ENCODE measurements at places on chromosomes 12 and 14.

GRCh38 chr12:67358781-67359338 is 89.7 kb downstream of the CAND1 start:
- DNase-seq, result no peak

DNA sequence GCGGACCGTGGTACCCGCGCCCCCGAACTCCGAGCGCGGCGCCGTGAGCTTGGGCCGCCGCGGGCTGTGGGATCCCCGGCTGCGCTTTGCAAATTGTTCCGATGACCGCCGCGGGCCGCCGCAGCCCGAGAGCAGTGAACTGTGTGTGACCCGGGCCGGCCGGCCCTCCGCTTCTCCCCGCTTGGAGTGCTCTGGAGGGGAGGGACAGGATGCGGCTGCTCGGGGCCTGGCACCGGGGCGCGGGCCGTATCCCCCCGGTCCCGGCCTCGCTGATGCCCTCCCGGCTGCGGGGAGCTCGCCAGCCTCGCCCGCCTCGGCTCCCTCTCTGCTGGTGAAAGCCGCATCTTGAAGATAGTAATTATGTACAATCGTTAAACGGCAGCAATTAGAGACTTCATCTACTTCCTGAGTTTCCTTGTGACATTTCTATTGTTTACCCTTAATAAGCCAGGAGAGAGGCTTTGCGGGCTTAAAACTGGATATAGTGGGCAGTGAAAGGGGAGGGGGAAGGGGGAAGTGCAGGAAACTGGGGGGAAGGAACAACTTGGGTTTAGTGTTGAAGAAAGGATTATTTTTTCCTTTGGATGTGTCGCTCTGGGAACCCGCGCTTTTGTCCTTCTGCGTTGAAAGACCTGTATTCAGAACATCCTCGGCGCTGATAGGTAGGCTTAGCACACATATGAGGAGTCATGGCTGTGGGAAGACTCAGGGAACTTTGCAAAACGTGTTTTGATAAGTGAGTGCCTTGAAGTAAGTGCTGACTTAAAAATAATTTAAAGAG is 1.2 kb downstream of the PELI2 start:
- DNase-seq, result peak; percentile 38

- no peak for DNase-seq
Measured at GRCh38 chr12:31312431-31312830, 13.5 kb downstream of the SINHCAF start.

- no peak for DNase-seq
Measured at GRCh38 chr14:30855345-30856037, 18.9 kb upstream of the COCH start.

- no peak for DNase-seq
Measured at GRCh38 chr14:61090432-61091216, 109.6 kb downstream of the SLC38A6 start.

- peak; percentile 28 for DNase-seq
Measured at GRCh38 chr12:128823216-128823915, 392 bp downstream of the SLC15A4 start.

GRCh38 chr12:67525617-67525884 is 123.0 kb upstream of the DYRK2 start:
- DNase-seq, result no peak

- no peak for DNase-seq
Measured at GRCh38 chr14:71324767-71325272, 417.6 kb downstream of the PCNX1 start.

- no peak for DNase-seq
Measured at GRCh38 chr12:92446083-92446460, 256.7 kb upstream of the PLEKHG7 start.

GRCh38 chr14:55965851-55966250 is 152.4 kb upstream of the PELI2 start:
- DNase-seq, result no peak

GRCh38 chr12:39064708-39065107 is 159.3 kb upstream of the CPNE8 start:
- no peak for DNase-seq

- peak; percentile 43 for DNase-seq
Measured at GRCh38 chr12:39807043-39807442, 187.4 kb upstream of the ABCD2 start.

DNA sequence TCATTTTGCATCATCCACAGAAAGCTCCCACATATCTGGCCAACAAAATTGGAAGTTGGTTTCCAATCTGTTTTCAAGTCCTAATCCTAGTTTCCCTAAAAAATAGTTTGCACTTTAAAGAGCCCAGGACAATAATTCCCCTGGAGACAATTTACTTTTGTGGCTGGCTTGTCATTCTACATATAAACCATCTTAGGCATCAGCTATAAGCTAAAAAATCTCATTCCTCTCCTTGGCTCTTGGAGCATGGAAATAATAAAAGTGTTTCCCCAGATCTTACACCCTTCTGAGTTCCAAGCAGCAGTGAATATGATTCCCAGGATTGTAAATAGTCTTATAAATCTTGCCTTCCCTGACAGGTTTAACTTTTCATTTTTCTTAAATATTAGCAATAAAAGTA is 89.1 kb upstream of the NUDT4 start:
- DNase-seq, result no peak

GRCh38 chr14:102203382-102203781 is 63.7 kb downstream of the WDR20 start:
- peak; percentile 74 for DNase-seq

GRCh38 chr12:67991158-67991557 is 1.9 kb downstream of the IFNG-AS1 start:
- no peak for DNase-seq

DNA sequence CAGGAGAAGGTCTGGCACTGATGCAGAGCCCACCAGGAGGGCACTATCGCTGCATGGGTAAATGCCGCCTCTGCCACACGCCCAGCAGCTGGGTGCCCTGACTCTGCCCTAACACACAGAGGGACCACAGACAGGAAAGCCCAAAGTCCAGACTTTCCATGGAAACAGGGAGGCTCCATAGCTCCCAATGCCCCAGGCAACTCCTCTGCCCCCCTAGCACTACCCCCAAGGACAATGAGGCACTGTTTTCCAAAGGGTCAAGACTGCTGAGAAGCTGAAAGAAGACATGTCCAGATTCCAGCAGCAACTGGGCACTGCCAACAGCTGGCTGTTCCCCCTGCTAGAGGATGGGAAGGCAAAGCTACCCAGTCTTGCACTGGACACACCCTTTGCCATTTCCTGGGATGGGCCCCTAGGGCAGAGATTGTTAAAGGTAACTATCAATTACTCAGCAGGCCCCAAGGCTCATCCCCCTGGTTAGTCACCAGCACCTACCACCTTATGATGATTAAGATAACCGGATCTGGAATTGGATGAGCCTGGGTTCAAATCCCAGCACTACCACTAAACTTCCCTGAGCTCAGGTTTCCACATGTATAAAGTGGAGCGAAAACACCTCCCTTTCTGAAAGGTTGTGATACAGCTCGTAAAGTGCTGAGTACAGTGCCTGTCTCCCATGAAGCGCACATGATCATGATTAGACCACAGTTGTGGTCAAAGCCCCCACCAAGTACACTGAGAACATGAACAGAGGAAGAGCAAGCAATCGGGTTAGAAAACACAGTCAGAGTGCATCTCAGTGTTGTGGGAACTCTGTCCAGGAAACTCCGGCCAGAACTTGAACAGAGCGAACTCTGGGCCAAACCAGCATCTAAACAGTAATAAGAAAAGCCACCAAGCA is 3.3 kb downstream of the PXN start:
- DNase-seq, result no peak

- peak; percentile 29 for DNase-seq
Measured at GRCh38 chr14:52949711-52950409, 990 bp downstream of the FERMT2 start.

DNA sequence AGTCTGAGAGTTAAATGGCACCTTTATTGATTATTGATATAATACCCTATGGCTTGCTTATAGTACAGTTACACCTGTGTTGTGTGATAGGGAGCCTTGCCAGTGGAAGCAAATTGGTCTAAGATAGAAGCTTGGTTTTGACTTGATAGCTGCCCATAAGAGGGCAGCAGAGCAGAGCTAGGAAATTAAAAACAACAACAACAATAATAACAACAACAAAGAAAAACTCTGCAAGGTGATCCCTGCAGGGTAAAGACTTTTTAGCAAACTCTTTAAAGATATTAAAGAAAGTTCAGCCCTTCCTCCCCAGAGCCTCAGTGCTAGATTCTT is 18.0 kb upstream of the RNASE10 start:
- DNase-seq, result no peak

DNA sequence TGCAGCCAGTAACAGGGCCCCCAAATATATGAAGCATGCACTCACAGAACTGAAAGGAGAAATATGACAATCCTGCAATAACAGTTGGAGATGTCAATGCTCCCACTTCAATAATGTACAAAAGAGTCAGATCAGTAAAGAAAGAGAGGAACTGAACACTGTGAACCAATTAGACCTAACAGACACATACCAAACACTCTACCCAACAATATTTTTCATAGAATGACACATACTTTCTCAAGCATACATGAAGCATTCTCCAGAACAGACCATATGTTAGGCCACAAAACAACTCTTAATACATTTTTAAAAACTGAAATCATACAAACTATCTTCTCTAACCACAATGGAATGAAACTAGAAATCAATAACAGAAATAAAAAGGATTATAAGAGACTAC is 80.2 kb downstream of the ELK3 start:
- DNase-seq, result no peak

GRCh38 chr12:48041591-48042423 is 37.5 kb upstream of the COL2A1 start:
- DNase-seq, result no peak

DNA sequence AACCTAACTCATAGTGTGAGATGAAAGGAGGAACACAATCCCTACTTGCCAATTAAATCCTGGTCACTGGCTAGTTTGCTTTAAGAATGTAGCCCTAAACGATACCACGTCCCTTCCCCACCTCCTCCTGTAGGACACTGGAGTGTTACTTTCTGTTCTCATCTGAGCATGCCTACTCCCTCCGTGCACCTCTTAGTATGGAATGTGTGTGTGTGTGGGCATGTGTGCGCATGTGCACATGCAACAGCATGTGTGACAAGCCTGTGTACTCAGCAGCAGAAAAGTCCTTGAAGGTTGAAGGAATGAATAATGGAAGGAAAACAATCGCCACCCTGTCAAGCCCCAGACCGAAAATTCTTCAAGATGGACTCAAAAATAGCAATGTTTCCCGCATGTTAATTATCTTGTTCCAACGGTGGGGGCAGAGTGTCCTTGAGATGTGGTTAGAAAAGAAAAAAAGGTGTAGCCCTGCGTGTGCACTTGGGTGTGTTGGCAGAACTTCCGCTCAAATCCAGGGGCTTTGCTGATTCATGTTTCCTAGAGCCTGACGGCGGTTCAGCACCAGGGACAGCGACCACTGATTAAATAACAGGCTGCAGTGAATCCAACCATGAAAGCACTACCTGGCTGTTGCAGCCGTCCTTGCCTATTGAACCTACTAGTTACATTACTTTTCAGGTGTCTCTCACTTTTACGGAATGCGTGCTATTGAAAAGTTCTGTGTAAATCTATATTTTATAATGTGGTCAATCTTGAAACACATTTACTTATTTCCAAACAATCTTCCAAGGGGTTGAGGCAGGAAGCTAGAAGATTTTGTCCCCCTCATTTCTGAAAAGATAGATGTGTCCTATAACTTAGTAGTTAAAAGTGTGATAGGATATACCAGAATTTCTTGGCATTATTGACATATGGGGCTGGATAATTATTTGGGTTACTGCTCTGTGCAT is 79.8 kb downstream of the SRRM4 start:
- DNase-seq, result peak; percentile 73

- DNase-seq, result peak; percentile 90
Measured at GRCh38 chr12:48814262-48815125, 3.8 kb upstream of the CACNB3 start.
